Daoy (cell line): ENCODE measurements at places on chromosomes 2 and 18. TPM values are rescaled to one million over a fixed set of nuclear protein-coding genes. Genes with fewer than 3 reads are reported as not detected.
A peak's percentile ranks its signal among the peaks of the same experiment; 100 is the strongest.

GRCh38 chr2:80525152-80525551, 220.6 kb upstream of the LRRTM1 start:
- no peak for DNase-seq

DNA sequence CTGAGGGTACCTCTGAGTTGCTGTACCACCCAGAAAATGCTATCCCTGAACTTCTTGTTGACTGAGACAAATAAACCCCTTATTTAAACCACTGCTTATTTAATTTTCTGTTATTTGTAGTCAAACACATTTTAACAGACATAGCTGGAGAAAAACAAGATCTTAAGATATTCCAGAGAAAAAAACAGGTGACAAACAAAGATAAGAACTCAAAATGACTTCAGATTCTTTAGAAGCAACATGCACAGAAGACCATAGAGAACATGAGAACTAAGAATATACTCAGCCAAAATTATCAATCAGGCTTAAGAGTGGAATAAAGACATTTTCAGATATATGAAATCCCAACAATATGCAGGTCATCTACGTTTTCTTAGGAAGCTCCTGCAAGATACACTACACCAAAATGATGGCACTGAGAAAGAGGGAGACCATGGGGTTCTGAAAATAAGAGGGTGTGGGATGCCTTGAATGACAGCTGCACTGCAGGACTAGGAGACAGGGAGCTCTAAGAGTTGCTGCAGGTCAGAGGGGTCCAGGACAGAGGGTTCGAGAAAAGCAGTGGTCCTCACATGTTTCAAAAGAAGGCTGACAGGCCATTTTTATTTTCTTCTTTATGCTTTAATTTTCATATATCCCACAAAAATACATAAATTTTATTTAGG, 38.4 kb downstream of the ADAM17 start:
- DNase-seq: no peak

- no peak for DNase-seq
Measured at GRCh38 chr2:183709829-183710228, 585.6 kb downstream of the NUP35 start.

DNA sequence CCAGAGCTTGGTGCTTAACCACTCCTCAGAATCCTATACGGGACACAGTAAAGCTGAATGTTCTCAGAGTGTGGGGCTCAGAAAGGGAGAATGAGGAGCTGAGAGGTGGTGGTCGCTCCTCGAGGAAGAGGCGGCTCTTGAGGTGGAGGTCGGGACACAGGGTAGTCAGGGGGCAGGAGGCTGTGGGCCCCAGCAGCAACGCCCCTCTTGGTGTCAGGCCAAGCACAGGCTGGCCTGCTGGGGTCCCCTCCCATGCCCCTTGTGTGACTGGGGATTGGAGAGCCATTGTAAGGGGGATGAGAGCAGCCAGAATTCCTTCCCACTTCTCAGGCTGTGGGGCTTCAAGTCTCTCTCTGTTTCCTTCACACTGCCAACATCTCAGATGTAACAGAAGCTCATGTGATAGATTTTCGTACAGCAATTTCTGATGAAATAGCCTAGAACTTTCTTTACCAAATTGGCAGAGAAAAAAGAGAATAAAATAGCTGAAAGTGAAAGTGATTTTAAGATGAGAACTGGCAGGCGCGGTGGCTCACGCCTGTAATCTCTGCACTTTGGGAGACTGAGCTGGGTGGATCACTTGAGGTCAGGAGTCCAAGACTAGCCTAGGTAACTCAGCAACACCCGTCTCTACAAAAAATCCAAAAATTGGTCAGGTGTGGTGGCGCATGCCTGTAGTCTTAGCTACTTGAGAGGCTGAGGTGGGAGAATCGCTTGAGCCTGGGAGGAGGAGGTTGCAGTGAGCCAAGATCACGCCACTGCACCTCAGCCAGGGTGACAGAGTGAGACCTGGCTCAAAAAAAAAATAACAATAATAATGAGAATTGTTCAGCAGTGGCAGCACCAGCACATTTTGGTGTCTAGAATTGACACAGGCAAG, 61.1 kb upstream of the RPL31 start:
- no peak for DNase-seq

Gene BMP10
- not detected in 2 replicates for total RNA-seq

DNA sequence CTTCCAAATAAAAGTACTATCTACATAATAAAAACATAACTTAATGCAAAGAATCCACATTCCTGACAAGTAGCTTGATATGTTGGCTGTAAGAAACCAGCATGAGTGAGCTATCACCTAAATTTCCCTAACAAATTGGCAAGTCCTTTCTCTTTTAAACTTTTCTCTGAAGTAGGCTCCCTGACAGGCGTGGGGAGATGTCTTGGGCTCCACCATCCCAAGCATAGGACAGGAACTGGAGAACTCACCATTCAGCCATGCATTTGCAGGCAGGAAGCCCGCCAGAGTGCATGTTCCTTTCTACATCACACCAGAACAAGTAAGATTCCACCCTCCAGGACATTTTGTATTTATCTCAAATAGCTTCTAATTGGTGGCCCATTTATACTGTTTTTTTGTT, 921.9 kb upstream of the CELF4 start:
- DNase-seq: no peak

DNA sequence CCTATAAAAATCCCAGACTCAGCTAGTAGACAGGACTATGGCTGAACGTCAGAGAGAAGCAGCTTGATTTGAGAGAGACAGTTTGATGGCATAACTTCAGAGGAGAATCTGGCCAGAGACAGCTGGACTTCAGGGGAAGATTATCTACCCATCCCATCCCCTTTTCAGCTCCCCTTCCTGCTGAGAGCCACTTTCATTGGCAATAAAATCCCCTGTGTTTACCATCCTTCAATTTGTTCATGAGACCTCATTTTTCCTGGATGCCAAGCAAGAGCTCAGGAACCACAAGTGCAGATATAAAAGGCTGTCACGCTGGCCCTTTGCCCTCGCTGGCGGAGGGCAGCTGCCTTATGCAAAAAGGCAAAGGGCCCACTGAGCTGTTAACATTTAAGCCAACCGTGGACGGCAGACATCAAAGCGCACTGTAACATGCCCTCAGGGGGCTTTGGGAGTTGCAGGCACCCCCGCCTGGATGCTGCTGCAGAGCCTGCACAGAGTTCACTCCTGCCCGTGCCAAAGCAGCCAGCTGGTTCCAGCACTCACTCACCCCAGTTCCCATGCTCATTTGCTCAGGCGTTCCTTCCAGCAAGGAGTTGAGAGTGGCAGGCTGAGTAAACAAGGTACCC, 164.3 kb upstream of the PGAP1 start:
- no peak for DNase-seq

GRCh38 chr18:62175521-62175920, 11.3 kb downstream of the PIGN start:
- DNase-seq: no peak

- no peak for DNase-seq
Measured at GRCh38 chr18:79317703-79318102, 78.0 kb upstream of the NFATC1 start.

DNA sequence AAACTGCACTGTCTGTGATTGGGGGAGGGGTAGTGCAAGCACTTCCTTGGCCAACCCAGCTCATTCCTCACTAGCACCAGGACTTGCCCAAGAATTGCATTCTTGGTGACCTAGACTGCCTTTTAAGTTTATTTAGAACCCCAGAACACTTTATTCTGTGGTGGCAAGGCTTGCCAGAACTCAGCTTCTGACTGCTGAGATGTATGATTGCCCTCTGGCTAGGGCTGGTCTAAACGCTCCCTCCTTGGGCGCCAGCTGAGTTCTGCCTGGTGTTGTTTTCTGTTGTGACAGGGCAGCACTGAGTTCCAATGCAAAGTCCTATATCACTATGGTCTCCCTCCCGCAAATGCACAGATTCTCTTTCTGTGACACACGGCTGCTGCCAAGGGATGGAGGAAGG, 247.7 kb downstream of the ZNF385B start:
- no peak for DNase-seq

- no peak for DNase-seq
Measured at GRCh38 chr2:36918307-36918706, 48.0 kb downstream of the STRN start.

GRCh38 chr18:45891806-45892205, 66.3 kb downstream of the SIGLEC15 start:
- no peak for DNase-seq

Gene TGFA
- 5.8 and 6.6 TPM in 2 replicates for total RNA-seq

- DNase-seq: no peak
Measured at GRCh38 chr2:28135799-28136198, 245.3 kb downstream of the BABAM2 start.

Gene REG3A
- total RNA-seq: not detected in 2 replicates

- DNase-seq: peak; percentile 14
Measured at GRCh38 chr2:201452058-201452921, 750 bp downstream of the STRADB start.

DNA sequence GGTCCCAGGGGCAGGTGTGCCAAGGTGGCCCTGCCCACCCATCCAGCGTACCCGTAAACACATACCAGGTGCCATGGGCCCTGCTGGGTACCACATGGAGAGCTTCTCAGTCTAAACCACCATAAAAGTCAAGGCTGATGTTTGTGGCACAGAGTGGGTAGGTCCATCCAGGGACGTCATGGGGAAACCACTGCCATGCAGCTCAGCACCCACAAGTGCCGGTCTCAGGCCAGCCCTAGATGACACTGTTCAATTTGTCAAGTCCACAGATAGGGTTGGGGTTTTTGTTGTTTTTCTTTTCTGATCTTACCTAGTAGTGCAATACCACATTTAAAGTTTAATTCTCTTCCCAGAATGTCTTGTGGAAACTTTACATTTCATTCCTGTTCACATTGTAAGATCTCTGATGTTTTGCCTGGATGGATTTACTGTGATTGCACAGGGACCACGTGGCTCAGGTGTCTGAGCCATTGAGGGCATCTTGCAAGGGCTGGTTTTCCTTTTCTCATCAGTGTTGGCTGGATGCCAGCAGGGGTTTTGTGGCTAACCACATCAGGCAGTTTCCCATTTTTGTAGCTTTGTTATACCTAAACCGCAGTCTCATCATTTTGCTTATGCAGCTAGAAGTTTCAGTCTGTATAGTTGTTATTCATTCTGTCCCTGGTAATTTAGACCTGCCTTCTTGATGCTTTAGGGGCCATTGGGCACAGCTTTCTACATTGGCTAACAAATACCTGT, 64.7 kb downstream of the STK25 start:
- DNase-seq: peak; percentile 85

Gene MARCO
- total RNA-seq: not detected in 2 replicates

GRCh38 chr2:156593594-156593921, 157.4 kb downstream of the GPD2 start:
- no peak for DNase-seq

DNA sequence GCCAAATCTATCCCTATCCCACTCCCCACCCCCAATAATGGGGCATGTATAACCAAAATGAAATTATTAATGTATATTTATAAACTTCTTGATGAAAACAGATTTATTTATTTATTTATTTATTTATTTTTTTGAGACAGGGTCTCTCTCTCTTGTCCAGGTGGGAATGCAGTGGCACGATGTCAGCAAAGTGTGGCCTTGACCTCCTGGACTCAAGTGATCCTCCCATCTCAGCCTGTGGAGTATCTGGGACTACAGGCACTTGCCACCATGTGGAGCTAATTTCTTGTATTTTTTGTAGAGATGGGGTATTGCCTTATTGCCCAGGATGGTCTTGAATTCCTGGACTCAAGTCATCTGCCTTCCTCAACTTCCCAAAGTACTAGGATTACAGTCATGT, 28.0 kb upstream of the HNRNPA3 start:
- DNase-seq: no peak

- no peak for DNase-seq
Measured at GRCh38 chr18:44709307-44710126, 28.8 kb downstream of the SETBP1 start.

Gene IL1A
- total RNA-seq: 26.0 and 29.8 TPM in 2 replicates

GRCh38 chr2:42196403-42197267, 27.5 kb downstream of the EML4 start:
- peak; percentile 65 for DNase-seq

DNA sequence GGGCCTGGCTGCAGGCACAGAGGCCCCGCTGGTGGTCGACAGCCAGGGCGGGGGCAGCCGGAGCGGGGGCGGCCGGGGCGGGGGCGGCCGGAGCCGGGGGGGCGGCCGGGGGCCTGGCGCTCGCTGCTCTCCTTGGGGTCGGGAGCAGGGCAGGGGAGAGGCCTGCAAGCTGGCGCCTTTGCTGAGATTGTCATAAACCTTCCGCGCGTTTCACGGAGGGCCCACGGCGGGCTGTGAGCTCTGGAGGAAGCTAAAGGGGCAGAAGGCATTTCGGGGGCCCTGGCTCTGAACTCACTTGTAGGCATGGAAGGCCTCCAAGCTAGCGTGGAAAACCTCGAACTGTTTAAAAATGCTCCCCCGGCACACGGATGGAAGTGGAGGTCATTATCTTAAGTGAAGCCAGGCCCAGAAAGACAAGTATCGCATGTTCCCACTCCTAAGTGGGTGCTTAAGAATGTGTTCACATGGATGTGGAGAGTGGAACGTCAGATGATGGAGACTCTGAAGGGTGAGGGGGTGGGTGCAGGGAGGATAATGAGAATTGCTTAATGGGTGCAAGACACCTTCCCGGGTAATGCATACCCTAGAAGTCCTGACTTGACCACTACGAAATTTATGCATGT, 629 bp downstream of the PRELID3A start:
- peak; percentile 18 for DNase-seq

- DNase-seq: no peak
Measured at GRCh38 chr2:40230707-40231432, 221.0 kb downstream of the SLC8A1 start.

GRCh38 chr2:96550787-96551604, 14.4 kb downstream of the ARID5A start:
- no peak for DNase-seq
